Foreskin keratinocyte (primary cell): ENCODE measurements at places on chromosomes 1 and 21. TPM values are rescaled to one million over a fixed set of nuclear protein-coding genes. Genes with fewer than 3 reads are reported as not detected.

LCE6A gene
- 0.18 TPM in 1 of 2 replicates, not detected in the other for total RNA-seq

UBASH3A gene
- not detected in 2 replicates for total RNA-seq

GLMP gene
- total RNA-seq: 32.7 and 35.2 TPM in 2 replicates

DNA sequence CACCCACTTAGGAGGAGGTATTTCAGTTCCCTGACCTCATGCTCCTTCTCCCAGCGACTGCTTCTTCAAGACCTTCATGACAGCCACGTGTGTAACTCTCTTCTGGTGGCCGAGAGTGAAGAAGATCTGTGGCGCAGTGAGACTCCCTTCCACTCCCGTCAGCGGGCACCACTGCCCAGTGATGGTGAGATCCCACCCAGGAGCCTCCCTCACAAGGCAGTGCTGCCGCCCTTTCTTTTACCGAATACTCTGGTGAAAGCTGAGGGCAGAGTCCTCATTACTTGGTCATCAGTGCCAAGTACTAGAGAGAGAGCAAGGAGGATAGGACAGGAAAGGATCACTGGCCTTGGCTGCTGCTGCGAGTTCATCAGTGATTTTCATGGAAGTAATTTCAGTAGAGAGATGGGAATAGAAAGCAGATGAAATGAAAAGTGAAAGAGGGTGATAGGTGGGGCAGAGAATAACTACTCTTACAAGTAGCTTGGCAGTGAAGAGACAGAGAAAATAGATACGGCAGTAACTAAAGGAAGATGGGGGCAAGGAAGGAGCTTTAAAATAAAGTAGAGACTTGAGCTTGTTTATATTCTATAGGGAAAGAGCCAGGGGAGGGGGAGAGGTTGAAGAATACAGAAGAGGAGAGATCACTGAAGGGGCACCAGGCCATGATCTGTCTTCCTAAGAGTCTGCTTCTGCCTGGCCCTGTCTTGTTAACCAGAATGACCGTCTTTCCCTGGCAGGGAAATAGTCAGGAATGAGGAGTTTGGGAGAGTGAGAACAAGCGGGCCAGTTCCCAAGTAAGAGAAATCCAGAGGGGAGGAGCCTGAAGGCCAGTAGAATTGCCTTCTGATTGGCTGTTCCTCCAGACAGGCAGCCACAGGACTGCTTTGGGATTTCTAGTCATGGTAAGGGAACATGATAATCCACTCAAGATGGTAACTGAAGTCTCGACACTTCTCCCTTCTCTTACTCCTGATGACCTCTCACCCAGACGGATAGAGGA is 18.3 kb downstream of the HYI start:
- no peak for DNase-seq

GRCh38 chr1:205042911-205043806 is at the start of gene CNTN2:
Gene CNTN2 (plus strand): TSS chr1:205043212. CDS start chr1:205053186, 9,974 bp downstream.
- DNase-seq: no peak

DNA sequence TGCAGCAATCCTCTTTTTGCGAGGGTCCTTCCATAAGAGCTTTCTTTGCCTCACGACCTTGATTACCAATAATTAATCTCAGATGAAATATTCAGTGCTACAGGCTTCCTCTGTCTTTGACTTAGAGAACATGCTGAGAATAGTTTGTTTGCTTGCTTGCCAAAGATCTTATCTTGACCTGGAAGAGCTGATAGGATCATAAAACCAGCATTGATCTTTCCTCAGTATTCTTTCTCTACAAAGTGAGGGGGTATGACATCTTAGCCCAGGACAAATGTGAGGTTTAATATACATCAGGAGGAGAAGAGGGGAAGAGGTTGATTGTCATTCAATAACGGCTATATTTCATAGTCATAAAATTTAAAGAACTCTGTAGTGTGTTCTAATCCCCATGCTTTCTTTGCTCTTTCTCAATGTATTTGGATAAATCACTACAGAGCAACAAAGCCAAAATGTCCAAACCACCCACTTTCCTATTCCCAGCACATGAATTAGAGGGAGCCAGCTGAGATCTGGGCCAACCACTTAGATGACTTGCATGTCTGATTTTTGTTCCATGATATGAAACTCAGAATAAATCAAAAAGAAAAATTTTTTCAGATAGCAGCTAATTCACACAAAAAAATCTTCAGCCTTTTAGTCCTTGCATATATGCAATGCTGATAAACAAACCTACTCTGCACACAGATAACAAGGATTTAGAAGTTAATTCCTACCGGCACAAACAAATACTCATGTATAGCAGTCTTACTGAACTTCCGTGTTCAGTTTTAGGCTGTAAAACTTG is 50.5 kb upstream of the IPO9 start:
- no peak for DNase-seq

GRCh38 chr1:81738875-81739274 is 61.9 kb upstream of the ADGRL2 start:
- DNase-seq: no peak

DNA sequence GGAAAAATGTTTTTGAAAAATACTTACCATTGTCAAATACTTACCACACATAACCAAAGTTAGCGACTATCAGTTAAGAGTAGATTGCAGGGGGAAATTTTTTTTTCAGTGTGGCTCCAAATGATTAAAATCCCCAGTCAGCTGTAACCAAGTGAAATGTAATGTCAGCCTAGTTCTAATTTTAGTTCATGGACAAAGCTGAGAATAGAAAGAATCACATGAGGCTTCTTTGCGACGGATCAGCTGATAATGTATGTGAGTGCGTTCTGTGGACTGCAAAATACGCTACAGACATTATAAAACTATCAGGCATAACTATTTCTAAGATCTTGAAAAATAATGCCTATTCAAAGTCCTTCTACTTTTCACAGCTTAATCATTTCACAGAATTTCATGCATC is at the start of gene LRRC39:
LRRC39 (minus strand) TSS at position 166 of the 400 bp plus-strand sequence. CDS start 9,740 bp downstream, outside the sequence.
- no peak for DNase-seq

- DNase-seq: peak; percentile 45
Observed at GRCh38 chr1:41268154-41268770, 26.2 kb upstream of the SCMH1 start.
